CD8-positive, alpha-beta memory T cell (primary cell): ENCODE measurements at places on chromosomes 11 and 22. TPM values are rescaled to one million over a fixed set of nuclear protein-coding genes. Genes with fewer than 3 reads are reported as not detected.

The ACTN3 gene
- 0.33 TPM for total RNA-seq

DNA sequence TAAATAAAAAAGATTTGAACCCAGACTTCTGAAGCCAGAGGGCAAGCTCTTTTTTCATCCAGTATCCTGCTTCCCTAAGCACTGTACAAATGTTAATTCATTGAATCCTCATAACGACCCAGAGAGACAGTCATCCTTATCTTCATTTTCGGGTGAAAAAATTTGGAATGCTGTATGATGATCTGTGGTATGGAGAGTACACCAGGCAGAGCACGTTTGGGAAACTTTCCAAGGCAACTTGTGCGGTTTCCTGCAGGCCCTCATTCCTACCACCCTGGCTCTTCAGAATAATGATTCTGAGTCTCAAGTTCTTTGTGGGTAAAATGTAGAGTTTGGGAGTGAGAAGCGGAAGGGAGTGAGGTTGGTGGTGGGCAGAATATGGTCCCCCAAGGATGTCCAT, 177.9 kb upstream of the CADM1 start:
- DNase-seq = no peak

- DNase-seq = no peak
These were observed 2.3 kb upstream of the CLPB start for GRCh38 chr11:72436661-72437060.

DNA sequence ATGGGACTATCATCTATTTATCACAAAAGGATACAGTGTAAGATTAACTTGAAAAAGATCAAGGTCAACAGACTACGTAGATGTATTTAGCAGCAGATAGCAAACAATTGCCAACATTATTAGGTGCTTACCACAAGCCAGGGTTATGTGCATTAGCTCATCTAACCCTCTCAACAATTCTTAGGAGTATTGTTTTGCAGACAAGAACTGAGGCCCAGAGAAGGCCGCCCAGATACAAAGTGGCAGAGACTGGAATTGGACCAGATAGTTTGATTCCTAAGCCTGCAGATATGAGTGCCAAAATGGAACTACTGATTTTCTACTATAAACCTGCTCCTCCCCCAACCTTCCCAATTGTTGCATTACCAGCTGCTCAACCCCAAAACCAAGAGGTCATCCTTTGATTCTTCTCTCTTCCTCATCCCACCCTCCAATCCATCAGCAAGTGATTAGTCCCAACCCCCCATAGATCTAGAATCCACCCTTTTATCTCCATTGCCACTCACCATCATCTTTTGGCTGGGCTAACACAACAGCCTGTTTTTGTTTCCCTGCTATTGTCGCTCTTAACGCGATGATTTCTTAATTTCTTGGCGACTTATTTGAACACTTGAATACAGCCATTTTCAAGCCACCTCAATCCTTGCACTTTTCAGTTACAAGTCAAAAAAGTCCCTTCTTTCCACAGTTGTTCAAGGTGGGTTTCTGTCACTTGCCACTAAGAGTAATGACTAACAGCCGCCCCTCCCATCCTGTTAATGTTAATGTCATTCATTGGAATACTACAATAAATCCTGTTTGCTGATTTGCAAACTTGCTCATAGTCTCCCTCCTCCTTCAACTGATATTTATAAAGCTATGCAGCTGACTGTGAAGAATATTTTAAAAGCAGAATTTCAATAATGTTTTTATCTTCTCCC, 2.7 kb downstream of the TMEM123 start:
- no peak for DNase-seq

DNA sequence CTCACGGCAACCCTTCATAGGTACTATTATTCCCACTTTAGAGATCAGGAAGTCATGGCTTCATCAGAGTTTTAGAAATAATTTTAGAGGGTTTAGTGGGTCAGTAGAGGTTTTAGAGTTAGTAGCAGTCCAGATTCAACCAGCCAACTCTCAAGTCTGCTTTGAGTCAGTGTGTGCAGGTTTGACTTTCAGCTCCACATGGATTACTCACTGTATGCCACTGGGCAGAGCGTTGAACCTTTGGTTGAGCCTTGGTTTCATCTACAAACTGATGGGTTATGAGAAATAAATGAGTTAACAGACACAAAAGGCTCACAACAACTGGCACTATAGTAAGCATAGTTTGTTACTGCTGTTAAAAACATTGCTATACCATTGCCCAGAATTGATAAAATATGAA, 19.0 kb upstream of the TP53AIP1 start:
- no peak for DNase-seq

DNA sequence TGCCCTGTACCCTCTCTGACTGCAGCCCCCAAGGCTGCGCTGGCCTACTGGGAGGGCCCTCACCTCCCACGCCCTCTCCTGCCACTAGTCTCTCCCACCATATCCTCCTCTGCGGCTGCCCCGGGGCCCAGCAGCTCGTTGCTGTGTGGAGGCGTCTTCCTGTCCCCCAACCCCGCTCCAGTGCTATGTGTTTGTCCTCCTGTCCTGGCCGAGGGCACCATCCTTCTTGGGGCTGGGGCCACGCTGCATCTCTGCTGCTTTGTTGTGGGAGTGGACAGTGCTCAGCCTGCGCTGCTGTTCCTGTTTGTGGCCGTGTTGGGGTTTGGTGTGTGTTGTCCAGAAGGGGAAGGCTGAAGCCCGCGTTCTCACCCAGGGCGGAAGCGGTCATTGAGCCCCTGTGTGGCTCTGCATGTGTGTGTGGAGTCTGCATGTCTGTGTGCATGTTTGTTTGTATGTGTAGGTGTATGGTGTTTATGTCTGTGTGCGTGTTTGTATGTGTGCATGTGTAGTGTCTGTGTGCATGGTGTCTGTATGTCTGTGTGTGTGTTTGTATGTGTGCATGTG, 15.7 kb downstream of the TPCN2 start:
- no peak for DNase-seq

The OR5B3 gene
- total RNA-seq = not detected

DNA sequence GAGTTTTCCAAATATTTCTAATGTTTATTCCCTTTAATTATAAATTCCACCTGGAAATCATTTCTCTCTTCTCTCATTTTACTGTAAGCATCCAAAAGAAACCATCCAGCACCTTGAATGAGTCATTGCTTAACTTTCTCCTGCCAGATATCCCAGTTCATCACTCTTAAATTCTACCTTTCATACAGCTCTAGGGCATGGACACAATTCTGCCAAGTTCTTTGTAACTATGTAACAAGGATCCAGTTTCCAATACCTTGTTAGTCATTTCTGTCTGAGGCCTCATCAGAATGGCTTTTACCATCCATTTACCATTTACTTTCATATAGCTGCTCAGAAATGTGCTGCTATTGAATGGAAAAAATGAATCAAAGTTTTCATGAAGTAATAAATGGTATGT, 455.4 kb upstream of the TENM4 start:
- DNase-seq = no peak

DNA sequence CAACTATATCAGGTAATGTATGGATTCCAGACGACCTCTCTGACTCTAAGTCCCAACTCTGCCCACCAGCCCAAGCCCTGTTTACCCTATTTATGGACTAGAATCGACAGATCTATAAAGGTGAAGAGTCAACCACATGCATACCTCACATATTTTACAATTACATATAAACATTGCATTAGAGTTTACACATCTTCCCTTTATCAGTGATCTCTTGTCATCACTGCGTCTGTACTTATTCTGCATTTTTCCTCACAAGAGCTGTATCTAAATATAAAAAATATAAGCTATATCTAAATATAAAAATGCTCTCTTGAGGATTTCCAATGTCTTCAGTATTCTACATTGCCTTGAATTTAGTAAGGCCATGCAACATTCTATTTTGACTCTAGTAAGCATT, 8.5 kb downstream of the FIBIN start:
- DNase-seq = no peak

- DNase-seq = no peak
These were observed 15.3 kb downstream of the KCNJ5 start for GRCh38 chr11:128906185-128907050.

DNA sequence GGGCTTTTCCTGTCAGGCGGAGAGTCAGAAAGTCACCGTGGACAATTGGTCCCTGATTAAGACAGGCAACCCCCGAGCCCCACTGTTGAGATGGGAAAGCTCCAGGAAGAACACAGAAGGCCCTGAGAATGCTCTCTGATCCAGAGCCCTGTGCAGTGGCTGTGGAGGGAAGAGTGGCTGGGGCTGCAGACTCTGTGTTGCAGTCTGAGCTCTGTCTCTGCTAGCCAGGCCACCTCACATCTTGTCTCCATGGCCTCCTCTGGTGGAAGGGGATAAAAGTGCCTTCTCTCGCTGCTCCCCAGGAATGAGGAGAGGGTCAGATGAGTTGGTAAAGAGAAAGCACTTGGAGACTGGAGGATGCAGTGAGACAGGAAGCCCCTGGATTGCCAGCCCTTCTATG, 141.2 kb downstream of the CEP164 start:
- DNase-seq = no peak

- no peak for DNase-seq
These were observed 143.7 kb downstream of the PKNOX2 start for GRCh38 chr11:125308246-125308645.

- no peak for DNase-seq
These were observed 22.5 kb upstream of the CLDN5 start for GRCh38 chr22:19546680-19547079.

- no peak for DNase-seq
These were observed 77.5 kb downstream of the CSTPP1 start for GRCh38 chr11:47014097-47014496.

GRCh38 chr11:110918351-110918750, 206.1 kb upstream of the ARHGAP20 start:
- no peak for DNase-seq

The IL17REL gene
- 0.20 TPM for total RNA-seq

- DNase-seq = no peak
These were observed 72.8 kb downstream of the ARL14EP start for GRCh38 chr11:30395751-30396150.

GRCh38 chr11:8544807-8545206, 49.2 kb downstream of the STK33 start:
- no peak for DNase-seq

DNA sequence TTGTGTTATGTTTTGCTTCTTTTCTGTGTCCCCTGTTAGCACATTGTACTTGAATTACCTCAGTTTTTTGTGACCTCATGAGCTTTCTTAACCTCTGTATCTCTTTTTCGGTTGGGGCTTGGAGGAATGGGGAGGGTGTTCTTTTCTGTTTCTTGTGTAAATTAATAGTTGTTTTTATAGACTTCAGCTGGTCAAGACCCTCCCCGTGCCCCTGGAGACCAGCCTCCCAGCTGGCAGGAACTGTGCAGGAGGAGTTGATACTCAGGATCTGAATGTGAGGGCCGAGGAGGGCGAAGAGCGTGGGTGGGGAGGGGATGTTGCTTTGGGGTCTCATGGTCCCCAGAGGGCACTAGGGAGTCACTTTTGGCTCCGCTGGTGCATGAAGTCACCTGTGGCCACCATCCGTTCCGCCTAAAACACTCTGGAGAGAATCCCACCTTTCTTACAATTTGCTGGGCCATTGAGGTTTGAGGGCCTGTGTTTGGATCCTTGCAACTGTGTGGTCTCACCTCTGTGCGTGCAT, 44.3 kb upstream of the NNMT start:
- no peak for DNase-seq

DNA sequence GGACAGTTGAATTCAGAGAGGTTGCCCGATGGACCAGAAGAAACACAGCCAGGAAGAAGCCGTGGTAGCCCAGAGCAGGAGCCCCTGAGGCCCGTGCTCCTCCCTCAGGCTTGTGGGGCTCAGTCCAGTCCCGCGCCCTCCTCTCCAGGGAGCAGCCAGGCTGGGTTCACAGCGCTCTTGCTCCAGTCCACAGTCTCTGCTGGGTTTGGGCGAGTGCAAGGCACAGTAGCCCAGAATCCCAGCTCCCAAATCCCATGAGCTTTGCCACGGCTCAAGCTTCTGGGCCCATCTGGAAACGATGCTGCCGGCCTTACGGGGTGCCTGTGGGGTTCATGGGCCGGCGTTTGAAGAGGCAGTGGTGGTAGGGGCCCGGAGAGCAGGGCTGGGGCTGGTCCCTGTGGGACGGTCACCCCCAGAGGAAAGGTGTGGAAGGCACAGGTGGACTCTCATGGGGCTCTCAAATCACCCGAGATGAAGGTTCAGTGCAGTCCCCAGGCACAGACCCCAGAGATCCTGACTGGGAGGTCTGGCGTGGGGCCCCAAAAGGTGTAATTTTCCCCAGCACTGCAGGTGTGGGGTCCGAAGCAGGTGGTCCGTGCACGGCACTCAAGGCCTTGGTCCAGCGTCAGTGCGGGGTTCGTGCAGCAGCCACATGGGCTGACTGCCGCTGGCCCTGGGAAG, 30.6 kb upstream of the ATXN10 start:
- no peak for DNase-seq

The SLC25A18 gene
- total RNA-seq = not detected

GRCh38 chr11:57515332-57516060, at the start of gene SLC43A1:
TSS of gene SLC43A1 (minus strand) at chr11:57515702. CDS start at chr11:57514111, 1,591 bp downstream.
- no peak for DNase-seq

DNA sequence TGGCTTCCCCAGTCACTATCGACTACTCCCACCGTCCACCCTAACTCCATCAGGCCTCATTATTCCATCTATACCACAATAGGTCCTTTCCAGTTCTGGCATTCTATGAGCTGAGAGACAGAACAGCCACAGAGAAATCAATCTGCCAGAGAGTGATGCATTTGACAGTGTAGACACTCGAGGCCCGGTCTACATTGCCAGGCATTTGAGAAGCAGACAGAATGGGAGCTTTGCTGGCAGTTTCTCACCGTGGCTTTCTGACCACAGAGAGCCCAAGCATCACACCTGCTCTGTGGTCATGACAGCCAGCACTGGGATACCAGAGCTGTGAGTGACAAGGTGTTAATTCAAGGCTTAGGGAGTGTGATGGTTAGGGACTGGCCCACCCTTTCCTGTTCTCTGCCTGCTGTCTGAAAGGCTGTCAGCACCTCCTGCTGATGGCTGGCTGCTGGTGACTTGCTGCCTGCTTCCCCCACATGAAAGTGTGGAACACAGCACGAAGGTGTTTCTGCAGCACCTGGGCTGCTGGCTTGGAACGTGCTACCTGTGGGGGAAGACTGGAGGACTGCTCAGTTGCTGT, 137.8 kb downstream of the KIRREL3 start:
- DNase-seq = no peak

The MS4A6A gene
- total RNA-seq = 1.6 TPM

DNA sequence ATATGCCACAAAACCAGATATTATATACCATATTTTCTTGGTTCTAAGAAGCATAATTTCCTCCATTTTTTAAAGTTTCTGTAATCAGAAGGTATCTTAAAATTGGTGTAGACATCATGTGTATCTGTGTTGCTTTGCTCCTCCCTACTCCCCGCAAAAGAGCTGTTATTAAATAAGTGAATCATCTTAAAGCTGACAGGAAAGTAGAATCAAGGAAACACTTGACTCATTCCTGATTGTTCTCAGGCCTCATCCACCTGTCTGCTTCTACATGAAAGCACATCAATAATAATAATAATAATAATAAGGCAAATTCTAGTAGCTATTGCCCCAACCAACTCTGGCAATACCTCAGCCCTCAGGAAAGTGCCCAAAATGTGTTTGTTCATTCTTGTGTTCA, 26.2 kb upstream of the GUCY1A2 start:
- DNase-seq = no peak

The APOL4 gene
- 0.46 TPM for total RNA-seq

- no peak for DNase-seq
These were observed 80.0 kb upstream of the CRYBB3 start for GRCh38 chr22:25119609-25120008.

- DNase-seq = no peak
These were observed 92.3 kb upstream of the TEAD1 start for GRCh38 chr11:12581923-12582322.

The RIMBP3C gene
- 0.44 TPM for total RNA-seq

GRCh38 chr11:65340226-65340625, 6.6 kb downstream of the DPF2 start:
- no peak for DNase-seq

GRCh38 chr11:97937501-97937900, 1083.2 kb upstream of the CNTN5 start:
- DNase-seq = no peak

- no peak for DNase-seq
These were observed 5.0 kb upstream of the PTPMT1 start for GRCh38 chr11:47560426-47560825.

The JAML gene
- total RNA-seq = 387 TPM
